ENCODE measurements at places on chromosomes 13 and 19.
A peak's percentile ranks its signal among the peaks of the same experiment; 100 is the strongest.

DNA sequence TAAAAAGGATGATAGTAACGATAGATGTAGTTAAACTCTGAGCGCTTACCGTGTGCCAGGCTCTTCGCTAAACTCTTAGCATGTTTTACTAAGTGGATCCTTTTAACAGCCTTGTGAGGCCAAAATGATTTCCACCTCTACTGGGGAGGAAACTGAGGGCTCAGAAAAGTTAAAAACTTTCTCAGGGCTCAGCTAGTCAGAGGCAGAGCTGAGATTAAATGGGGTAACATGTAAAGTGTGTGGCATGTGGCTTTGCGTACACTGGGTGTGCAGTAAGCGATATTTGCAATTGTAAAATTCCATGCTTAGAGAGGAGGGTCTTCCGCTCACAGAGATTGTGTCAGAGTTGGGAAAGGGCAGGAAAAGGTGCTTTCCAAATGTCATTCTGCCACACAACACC lies 1.7 kb downstream of the U2AF2 start:
- no peak for DNase-seq

GRCh38 chr13:66312312-66313087 lies 917.6 kb downstream of the PCDH9 start:
- DNase-seq, result no peak

DNA sequence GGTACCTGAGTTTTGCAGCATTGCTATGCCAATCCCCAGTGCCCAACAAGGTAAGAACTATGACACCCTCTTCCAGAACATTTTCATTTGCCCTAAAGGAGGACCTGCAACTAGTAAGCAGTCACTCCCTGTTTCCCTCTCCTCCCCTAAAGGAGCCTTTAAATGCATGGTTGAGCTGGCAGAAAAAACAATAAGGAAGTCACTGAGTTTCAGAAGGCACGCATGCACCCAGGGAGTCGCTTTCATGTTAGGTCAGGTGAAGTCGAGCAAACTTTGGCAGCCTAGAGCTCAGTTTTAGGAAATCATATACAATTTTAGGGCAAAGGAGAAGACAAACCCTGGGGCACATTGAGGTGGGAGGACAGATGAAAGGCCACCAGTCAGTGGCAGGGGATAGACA lies 11.8 kb downstream of the NLRP11 start:
- DNase-seq, result no peak

- no peak for DNase-seq
Observed at GRCh38 chr13:111925146-111925875, 141.6 kb upstream of the SOX1 start.

GRCh38 chr13:51630288-51630615 lies 46.0 kb downstream of the WDFY2 start:
- DNase-seq, result no peak

DNA sequence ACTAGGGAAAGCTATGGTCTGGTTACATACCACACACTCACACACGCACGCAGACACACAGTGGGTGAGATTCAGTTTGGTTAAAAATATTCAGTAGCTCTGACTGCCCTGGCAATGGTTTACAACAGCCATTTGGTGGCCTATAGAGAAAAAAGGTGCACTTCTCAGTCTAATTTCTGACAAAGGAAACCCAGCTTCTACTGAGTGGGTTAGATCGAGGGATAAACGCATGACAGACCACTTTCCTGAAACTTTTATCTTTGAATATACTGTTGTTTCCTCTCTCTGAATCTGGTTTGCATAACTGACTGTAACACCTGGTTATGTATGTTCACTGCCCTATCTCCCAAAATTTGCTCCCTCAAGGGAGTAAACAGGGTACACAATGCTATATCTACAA lies 2.5 kb downstream of the LIG4 start:
- no peak for DNase-seq

DNA sequence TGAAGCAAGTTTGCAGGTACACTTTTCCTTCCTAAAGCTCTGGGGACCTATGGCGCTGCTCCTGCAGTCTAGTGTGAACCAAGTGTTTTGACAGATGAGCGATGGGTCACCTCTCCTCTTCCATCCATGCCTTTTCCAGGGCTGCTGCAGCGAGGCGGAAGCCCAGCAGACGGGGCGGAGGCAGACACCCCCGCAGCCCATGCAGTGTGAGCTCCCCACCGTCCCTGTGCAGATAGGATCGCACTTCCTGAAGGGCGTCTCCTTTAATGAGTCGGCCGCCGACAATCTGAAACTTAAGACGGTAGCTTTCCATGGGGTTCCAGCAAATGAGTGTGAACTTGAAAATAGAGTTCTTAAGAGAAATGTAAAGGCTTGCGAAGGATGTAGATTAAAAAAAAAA lies 37.1 kb upstream of the GPI start:
- DNase-seq, result no peak

- no peak for DNase-seq
Observed at GRCh38 chr19:28656644-28657043, 556.3 kb downstream of the UQCRFS1 start.

- DNase-seq, result peak; percentile 82
Observed at GRCh38 chr19:46784262-46785053, 3.9 kb downstream of the SLC1A5 start.

DNA sequence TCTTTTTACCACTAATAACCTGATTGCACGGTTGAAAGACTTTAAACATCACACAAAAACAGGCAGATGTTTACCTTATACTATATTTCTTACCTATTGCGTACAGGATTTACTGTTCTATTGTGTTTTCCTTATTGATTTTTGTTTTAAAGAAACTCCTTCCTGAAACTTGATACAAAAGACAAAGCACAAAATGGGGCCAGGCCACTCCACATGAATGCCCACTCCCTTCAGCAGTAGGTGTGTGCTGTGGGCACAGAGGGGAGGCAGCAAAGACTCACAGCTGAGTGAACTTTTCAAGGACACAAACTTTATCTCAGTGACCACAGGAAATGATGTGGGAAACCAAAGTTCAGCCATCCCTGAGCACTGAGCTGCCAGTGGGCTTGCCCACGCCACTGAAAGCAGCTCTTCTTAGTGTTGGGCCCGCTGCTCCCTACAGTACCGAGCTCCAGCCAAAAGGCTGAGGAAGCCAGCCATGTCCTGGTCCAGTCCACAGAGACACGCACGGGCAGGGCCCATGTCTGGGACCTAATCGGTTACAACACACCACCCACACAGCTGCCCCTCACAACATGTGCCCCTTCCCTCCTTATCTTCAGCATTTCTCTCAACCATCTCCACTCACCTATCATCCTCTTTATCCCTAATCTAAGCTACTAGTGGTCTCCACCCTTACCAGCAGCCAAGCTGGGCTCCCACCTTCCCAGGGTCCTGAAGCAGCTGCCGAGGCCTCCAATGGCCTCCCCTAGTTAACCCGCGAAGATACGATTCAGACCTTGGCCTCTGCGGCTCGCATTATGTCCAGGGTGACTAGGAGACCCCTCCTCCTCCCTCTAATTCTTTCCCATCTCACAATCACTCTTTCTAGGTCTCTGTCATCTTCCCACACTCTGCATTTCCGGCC lies 39.5 kb downstream of the ATP7B start:
- no peak for DNase-seq

GRCh38 chr19:46755853-46756543 lies 9.7 kb upstream of the STRN4 start:
- no peak for DNase-seq

GRCh38 chr13:99495466-99496183 lies 5.6 kb upstream of the TM9SF2 start:
- DNase-seq, result no peak

DNA sequence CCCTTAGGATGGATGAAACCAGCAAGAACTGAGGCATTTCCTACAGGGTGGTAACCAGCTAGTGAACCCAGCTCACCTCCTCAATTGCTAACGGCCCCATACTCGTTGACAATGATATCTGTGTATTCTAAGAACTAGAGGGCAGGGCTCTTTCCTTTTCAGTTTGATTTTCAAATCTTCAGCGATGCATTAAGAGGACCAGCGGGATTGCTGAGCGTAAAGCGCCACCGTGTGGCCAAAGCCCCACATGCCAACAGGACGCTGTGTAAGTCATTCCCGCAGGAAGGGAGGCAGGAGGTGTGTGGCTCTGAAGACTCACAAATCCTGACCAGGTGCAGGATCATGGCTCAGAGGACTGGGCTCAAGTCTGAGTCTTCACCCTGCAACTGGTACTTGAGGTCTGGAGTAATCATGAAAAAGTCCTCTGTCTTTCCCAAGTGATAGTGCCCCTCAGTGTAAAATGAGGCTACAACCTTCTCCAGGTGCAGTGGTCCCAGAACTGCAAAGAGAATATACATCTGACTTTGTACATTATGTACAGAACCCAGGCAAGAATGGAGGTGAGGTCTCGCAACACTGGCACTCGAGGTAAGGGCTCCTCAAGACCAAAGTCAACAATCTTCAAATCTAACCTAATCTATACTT lies 40.9 kb downstream of the C13orf42 start:
- peak; percentile 93 for DNase-seq

DNA sequence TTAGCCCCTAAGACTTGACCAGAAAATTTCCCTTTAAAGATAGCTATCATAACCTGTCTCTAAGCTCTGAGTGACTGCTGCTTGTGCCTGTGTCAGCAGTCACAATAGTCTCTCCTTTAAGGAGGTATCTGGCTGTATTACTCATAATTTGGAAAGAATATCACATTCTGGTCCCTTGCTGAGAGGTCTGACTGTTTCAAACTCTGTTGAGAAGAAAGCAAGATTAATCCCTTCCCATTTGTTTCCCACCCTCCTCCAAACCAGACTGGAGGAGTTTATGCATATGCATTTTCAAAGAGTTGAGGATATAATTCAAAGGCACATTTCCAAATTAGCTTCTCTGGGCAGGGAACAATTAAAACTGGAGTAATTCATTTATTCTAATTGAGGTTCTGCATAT lies 2.3 kb downstream of the HTR2A start:
- no peak for DNase-seq

- no peak for DNase-seq
Observed at GRCh38 chr13:98838776-98839175, 86.3 kb upstream of the SLC15A1 start.

DNA sequence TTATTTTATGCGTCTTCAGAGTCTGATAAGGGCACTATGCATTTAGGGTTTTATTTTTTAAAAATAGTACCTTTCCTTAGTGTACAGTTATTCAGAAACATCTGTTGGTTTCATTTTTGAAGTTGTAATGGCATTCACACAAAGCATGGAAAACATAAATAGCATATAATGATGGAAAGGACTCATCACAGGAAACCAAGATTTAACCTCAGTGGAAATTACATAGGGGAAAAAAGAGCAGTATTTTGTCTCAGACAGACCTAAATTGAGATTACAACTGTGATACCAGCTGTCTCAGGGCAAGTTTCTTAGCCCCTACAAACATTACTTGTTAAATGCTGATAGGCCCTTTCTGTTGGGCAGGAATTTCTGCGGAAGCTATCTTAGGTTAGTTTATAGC lies 57.2 kb downstream of the NHLRC3 start:
- DNase-seq, result no peak

- DNase-seq, result peak; percentile 47
Observed at GRCh38 chr13:111049791-111050538, 65.1 kb upstream of the ARHGEF7 start.

DNA sequence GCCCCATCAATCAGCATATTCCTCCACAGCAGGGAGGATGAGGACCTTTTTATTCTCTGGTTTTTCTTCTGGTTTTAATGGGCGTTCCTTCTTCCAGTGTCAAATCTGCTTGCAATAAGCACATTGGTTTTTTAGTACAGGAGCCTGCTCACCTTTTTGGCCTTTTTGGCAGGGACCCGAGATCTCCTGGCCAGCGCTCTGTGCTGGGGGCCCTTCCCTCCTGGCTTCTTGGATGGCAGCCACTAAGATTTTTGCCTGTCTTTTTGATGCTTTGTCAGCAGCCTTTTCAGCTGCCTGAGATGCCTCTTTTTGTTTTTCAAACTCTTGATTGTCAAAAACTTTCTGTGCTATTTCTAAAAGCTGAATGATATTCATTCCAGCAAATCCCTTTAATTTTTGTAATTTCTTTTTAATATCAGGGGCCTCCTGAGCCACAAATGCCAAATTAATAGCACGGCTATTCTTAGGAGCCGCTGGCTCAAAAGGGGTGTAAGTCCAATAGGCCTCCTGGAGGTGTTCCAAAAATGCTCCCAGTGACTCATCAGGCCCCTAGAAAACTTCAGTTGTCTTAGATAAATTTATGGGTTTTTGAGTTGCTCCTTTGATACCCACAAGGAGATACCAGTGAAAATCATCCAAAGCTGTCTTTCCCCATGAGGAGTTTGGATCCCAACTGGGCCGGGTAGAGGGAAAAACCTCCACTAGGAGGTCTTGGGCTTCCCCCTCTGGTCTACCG lies 73.0 kb downstream of the ZNF100 start:
- DNase-seq, result no peak

- DNase-seq, result no peak
Observed at GRCh38 chr13:30359991-30360390, 52.6 kb upstream of the KATNAL1 start.

DNA sequence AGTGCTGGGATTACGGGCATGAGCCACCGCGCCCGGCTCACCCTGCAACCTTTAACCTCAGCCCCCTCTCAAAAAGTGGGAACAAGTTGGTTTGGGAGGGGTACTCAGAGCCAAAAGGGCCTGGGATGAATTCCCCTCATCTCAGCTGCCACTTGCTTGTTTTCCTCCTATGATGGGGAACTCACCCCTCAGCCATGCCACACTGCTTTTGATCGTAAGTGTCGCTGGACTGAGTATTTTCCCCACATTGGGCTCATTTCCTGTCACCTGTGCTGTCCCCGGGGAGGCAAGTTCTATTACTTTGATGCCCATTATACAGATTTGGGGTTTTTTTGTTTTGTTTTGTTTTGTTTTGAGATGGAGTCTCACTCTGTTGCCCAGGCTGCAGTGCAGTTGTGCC lies 6.5 kb downstream of the R3HDM4 start:
- DNase-seq, result no peak

- no peak for DNase-seq
Observed at GRCh38 chr13:42971691-42972347, 20.2 kb downstream of the EPSTI1 start.

DNA sequence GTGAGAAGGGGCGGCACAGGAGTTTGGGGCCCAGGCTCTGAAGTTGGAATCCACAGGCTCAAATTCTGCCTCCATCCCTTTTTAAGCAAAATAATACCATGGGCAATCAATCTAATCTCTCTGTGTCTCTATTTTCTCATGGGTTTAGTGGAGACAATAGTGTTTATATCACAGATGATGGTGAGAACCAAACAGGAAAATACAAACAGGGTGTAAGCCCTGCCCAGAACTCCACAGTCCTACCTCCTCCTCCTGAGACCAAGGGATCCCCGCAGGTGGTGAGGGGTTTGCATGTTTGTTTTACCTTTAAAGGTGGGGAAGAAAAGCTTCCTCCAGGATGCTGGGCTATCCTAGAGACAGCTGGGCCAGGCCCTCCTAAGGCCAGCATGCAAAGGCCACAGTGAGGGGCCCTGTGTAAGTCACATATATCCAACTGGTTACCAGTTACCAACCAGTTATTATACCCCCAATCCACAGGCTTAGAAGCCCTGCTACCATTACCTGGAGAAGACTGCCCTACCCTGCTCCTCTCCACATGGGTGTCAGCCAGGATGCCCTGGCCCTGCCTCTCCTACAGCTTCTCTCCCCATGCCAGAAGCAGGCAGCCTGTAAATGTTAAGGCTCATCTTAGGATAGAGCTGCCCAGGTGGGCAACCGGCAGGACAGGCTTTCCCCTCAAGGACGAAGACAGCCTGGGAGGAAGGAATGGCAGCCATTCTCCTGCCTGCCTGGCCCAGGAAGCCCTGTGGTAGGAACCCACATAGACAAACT lies 658.4 kb downstream of the UQCRFS1 start:
- no peak for DNase-seq

GRCh38 chr19:36100476-36100875 lies 10.5 kb upstream of the OVOL3 start:
- DNase-seq, result no peak

GRCh38 chr19:43667126-43667875 lies 2.7 kb downstream of the PLAUR start:
- DNase-seq, result peak; percentile 17

- DNase-seq, result no peak
Observed at GRCh38 chr19:29320086-29320485, 107.1 kb upstream of the UQCRFS1 start.
